ENCODE measurements at places on chromosomes 11 and 22.
A peak's percentile ranks its signal among the peaks of the same experiment; 100 is the strongest.

DNA sequence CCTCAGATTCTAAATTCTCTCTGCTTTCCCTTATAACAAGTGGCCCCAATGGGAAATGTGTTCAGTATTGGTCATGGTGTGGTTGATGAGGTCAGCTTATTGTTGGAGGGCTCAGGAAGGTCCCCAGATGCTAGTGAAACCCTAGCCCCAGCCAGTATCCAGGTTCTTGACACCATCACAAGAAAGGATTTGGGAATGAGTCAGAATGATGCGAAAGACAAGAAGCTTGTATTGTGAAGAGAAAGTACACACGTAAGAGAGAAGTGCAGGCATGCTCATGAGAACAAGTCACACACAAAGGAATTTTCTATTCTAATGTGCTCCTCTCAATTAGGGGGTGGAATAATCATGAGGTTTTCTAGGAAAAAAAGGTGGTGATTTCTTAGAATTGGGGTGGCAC, 34.9 kb upstream of the TRPC6 start:
- peak; percentile 93 for DNase-seq

DNA sequence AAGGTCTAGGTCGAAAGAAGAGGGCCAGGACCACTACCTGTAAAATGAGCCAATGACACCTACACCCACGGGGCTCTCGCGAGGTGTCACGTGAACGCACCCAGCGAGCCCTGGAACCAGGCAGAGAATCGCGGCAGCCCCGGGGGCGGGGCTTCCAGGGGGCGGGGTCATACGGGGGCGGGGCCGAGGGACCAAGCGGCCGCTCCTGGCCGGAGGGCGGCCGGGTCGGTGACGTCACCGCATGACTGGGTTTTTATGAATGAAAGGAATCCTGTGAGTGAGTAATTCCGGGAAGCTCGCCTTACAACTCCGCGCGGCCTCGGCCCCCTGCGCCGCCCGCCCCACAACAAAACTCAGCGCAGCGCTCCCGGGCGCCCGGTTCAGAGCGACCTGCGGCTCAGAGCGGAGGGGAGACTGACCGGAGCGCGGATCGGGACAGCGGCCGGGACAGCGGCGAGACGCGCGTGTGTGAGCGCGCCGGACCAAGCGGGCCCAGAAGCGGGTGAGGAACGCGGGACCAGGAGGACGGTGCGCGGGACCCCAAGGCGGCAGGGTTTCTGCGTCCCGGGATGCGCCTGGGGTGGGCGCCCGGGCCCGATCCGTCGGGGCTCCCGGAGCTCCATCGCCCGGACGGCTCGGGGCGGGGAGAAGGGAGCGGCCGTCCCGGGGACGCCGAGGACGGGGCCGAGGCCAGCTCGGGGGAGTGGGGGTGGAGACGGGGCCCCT, at the start of gene MAFF:
TSS of gene MAFF (plus strand) at position 284 of the 726 bp plus-strand sequence. CDS start 11,860 bp downstream, outside the sequence.
- DNase-seq = peak; percentile 76

DNA sequence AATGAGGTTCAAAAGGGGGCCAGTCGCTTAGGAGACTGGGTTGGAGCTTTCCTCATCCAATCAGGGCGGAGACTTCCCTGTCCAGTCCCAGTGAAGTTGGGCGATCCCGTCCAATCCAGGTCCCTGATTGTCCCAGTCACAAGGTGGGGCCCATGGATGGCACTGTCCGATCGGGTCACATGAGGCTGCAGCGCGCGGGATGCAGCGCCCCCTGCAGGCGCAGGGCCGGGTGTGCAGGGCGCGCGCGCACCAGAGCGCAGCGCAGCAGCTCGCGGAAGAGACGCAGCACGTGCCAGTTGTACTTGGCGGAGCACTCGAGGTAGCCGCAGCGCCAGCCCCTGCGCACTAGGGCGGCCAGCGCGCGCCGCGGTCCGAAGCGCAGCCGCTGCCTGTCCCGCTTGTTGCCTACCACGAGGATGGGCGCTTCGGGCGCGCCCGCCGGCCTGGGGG, 2.3 kb downstream of the RASL10A start:
- DNase-seq = no peak

DNA sequence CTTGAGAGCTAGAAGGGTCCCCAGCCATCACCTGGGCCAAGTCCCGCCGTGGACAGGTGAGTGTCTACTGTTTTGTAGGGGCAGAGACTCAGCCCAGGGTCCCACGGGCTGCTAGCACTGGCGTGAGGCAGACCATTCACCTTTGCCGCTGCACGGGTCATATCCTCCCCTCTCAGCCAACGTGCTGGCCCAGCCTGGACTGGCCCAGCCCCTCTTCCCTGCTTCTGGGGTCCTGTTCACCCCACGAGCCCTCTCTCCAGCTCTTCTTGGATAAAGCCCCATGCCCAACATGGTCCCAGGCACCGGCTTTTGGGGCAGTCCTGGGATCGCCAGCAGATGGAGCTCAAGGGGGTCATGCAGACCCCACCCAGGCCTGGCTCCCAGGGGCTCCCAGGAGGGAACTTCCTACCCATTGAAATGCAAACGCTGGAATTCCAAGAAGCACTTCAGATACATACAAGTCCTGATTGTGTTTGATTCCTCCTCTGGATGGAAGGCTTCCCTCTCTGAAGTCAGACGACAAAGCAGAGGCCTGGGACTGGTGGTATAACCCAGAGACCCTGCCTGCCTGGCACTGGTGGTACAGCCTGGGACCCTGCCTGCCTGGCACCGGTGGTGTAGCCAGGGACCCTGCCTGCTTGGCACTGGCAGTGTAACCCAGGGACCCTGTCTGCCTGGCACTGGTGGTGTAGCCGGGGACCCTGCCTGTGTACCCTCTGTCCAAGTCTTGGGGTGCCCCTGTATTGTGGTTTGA, 8.9 kb upstream of the SEPTIN5 start:
- no peak for DNase-seq

DNA sequence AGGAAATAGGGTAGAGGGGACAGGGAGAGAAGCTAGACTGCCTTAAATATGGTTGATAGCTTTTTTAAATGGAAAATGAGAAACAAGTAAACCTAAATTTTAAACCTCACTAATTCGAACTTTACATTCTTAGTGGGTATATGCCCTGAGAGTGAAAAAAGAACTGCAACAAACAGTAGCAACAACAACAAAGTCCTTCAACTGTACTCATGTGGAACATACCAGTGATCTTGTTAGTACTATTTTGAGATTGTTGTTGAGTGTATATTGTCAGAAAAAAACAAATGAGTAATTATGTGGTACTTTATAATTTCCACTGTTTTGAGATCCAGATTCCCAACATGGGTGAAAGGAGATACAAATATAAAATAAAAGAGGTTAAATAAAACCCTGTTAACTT, 88.9 kb upstream of the TNRC6B start:
- DNase-seq = no peak

DNA sequence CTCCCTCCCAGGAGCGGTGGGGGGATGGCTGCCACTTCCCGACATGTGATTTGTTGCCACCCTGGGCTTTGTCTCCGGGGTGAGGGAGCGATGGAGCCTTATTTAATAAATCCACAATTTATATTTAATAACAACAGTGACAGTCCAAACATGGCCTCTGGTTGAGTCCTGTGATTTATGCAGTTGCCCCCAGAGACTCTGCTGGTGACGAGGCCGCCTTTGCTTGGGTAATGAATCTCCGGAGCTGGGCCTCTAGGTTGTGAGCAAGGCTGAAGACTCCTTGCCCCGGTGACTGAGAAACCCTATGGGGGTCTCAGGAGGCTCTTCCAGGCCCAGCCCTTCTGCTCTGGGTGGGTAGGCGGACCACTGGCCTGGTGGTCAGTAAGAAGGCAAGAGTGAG, 16.7 kb downstream of the MPPED1 start:
- DNase-seq = no peak

DNA sequence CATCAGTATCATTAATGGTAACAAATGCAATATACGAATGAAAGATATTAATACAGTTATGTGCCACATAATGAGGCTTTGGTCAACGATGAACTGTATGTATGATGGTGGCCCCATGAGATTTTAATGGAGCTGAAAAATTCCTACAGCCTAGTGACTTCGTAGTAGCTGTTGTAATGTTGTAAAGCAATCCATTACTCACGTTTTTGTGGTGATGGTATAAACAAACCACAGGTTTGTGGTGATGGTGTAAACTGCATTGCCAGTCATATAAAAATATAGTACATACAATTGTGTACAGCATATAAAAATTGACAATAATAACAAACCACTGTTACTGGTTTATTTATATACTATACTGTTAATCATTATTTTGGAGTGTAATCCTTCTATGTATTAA, 27.4 kb upstream of the GRIA4 start:
- DNase-seq = no peak

DNA sequence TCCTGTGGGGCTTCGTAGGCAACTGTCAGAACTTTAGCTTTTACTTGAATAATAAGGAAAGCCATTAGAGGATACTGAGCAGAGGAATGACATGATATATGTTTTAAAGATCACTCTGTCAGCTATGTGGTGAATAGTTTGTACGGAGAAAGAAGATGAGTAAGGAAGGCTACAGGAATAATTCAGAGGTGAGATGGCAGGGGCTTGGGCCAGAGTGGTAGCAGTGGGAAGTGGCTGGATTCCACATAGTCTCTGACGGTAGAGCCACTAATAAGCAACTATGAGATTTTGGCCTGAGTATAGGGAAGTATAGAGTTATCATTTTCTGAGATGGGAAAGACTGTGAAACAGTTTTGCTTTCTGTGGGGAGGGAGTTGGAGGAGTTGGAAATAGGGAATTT, 93.9 kb upstream of the MTMR2 start:
- DNase-seq = no peak

DNA sequence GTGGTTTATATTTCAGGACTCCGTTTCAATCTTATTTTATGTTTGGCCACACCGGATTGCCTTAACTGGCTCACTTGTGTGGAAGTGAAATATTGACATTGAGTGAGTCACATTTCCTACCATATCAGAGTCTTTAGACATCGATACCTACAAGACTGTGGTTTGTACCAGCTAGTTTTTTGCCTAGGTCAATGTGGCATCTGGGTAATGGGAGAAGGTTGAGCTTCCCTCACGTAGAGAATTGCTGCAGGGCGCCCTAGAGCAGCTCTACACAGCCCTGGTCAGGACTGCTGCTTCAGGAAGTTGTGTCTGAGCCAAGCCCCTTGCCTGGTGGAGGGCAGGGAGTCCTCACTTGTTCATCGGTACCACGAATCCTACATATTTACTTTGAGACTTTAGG, 1.6 kb downstream of the GRAMD1B start:
- DNase-seq = no peak

- no peak for DNase-seq
These were observed 9.7 kb downstream of the INCENP start for GRCh38 chr11:62133328-62134065.
